CD4-positive, alpha-beta memory T cell (primary cell): ENCODE measurements at places on chromosomes 6 and 20.

GRCh38 chr20:57619051-57619831 lies 985 bp downstream of the ZBP1 start:
- DNase-seq, result peak; percentile 84

DNA sequence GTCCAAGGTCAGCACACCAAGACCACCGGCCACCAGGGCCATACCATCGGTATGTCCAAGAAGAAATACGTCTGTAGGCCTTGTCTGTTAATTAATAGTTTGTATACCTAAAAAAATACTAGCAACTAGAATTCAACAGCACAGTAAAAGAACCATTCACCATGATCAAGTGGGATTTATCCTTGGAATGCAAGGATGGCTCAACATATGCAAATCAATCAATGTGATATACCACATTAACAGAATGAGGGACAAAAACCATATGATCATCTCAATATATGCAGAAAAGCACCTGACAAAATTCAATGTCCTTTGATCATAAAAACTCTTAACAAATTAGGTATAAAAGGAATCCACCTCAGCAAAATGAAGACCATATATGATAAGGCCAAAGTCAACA lies 24.4 kb downstream of the RPP40 start:
- no peak for DNase-seq

- DNase-seq, result no peak
Observed at GRCh38 chr20:18567739-18568091, 483 bp downstream of the SMIM26 start.

- no peak for DNase-seq
Observed at GRCh38 chr6:67909354-67909753, 725.7 kb upstream of the ADGRB3 start.

DNA sequence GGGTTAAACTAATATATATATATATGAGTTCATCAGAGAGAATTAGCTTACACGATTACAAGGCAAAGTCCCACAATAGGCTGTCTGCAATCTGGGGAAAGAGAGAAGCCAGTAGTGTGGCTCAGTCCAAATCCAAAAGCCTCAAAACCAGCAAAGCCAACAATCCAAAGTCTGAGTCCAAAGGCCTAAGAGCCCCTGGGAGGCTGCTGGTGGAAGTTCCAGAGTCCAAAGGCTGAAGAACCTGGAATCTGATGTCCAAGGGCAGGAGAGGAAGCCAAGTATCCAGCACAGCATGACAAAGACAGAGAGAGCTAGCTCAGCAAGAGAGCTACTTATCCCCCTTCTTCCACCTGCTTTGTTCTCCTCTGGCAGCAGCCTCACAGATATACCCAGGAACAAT lies 274.7 kb upstream of the ID4 start:
- no peak for DNase-seq

GRCh38 chr6:36073587-36073986 lies 46.0 kb downstream of the MAPK14 start:
- no peak for DNase-seq

DNA sequence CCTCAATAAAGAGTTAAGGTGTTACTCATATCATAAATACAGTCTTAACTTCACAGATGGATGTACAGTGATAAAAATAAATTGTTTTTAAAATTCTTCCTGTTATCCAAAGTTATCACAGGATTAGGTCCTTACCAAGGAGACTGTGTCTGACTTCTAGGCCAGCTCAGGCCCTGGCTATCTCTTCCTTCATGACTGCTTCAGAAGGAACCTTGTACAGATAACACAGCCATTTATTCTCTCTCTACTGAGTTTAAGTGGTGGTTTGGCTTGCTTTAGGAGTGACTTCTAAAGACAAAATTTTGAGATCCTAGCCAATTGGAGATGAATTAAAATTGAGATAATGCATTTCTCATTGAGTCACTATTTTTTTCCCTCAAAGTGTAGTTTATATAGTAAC lies 40.8 kb upstream of the RNF182 start:
- DNase-seq, result no peak

DNA sequence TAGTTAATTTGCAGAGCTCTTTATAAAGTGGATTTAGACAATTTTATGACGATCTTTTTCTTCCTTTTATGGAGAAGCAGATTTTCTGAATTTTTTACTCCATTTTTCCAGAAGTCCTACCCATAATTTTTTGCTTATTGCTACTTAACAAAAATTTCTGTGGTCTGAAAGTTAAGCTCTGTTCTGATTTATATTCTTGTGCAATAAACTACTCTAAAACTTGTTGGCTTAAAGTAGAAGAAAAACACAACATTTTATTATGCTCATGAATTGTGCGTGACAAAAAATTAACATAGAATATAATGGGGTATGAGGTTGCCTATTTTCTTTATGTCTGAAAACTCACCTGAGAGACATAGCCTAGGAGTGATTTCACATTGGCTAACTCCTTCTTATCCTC lies 2.6 kb downstream of the DEFB113 start:
- DNase-seq, result no peak

- DNase-seq, result no peak
Observed at GRCh38 chr20:49865559-49865958, 49.8 kb downstream of the SPATA2 start.

- no peak for DNase-seq
Observed at GRCh38 chr6:146339716-146340115, 203.9 kb upstream of the RAB32 start.

DNA sequence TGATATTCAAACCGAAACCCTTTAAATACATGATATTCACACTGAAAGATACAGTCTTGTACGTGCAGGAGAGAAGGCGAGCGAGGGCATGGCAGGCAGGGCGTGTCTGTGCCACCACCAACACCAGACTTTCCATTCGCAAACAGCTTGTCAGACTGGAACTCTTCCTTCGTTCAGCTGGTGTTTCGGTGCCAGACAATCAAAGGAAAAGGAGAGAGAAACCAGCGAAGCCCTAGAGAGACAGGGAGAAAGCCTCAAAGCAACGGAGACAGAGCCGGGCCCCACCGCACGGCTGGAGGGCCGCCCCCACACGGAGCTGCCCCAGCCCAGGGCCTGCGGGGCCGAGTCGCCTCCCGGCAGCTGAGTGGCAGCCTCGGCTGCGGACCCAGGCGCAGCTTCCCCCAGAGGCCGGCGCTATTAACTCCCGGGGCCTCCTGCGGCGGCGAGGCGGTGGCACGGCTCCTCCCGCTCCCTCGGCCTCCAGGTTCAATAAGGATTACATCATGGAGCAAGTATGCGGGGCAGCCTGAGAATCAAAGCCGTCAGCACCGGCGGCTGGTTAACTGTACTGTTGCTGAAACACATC lies 32.1 kb upstream of the NR2E1 start:
- DNase-seq, result no peak

GRCh38 chr6:160226118-160226591 lies 32.5 kb downstream of the SLC22A2 start:
- DNase-seq, result no peak

- DNase-seq, result no peak
Observed at GRCh38 chr6:168837254-168838036, 396.5 kb downstream of the SMOC2 start.

DNA sequence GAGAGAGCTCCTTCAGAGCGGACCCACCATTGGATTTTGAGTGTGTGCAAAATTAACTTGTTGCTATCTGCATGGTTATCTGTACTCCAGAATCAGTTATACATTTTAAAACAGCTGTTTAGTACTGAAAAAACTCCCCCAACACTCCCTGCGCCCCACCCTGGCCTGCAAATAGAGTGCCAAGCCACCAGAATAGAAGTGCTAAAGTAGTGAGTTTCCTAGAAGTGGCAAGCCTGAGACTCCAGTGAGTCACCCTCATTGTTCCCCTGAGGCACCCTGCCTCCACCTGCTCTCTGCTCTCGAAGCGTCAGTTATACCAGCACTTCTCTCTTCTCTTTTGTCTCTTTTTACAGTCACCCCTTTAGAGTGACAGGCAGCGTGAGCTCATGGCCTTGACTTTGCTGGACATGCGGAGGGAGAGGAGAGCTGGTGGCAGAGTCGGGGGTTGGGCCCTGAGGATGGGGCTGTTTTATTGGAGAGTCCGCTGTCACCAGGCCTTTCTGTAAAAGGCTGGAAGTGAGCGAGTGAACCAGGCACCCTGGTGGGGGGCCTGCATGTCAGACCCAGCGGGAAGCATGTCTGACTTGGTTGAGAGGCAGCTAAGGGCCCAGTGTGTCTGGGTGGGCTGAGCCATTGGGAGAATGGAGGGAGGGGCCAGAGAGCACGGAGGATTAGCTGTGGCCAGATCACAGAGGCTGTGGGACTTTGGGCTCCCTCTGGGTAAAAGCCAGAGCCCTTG lies 10.4 kb downstream of the IGF2R start:
- DNase-seq, result no peak

- no peak for DNase-seq
Observed at GRCh38 chr20:23122796-23123655, 36.9 kb upstream of the CD93 start.

- DNase-seq, result no peak
Observed at GRCh38 chr20:13299401-13299800, 78.3 kb downstream of the ISM1 start.

DNA sequence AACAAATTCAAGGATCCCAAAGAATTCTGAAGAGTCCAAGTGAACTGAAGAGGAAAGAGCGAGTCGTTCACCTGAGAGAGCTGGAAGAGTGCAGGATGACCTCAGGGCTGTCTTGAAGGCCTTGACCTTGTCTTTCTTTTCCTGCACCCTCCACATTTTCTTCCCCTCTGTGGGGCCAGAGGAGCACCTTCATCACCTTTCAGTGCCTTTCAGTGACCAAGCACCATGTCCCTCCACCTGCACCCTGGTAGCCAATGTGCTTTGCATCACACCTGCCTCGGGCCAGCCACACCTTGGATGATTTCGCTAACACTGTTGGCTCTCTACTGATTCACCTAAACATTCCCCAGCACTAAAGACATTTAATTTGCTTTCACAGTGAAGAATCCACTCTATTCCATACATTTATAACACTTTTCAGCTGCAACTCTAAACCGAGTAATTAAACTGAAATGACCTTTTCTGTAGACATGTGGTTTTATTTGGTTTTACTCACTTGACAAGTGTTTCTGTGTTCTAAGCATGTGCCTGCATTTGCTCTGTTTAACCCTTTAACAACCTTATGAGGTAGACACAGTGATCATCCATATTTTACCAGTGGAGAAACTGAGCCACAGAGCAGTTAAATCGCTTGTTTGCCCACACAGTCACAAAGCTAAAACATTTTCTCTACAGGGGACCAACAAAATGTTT lies 121.3 kb upstream of the CST7 start:
- no peak for DNase-seq

DNA sequence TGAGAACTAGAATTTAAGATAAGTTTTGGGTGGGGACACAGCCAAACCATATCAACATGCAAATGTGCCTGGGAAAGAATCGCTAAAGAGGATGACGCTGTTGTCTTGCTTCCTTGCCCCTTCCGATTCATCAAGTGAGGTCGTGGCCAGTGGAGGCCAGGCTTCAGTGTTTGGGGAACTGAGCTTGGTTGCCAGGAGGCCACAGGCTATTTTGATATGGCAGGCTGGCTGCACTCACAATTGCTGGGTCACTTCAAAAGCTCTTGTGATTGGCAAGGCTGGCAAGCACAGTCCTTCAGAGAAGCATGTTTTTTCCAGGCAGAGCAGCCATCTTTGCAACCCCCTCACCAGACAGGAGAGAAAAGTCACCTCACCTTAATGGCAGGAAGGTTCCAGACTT lies 45.8 kb downstream of the SAMD5 start:
- DNase-seq, result no peak

- DNase-seq, result no peak
Observed at GRCh38 chr20:61759286-61760065, 306.2 kb downstream of the TAF4 start.

DNA sequence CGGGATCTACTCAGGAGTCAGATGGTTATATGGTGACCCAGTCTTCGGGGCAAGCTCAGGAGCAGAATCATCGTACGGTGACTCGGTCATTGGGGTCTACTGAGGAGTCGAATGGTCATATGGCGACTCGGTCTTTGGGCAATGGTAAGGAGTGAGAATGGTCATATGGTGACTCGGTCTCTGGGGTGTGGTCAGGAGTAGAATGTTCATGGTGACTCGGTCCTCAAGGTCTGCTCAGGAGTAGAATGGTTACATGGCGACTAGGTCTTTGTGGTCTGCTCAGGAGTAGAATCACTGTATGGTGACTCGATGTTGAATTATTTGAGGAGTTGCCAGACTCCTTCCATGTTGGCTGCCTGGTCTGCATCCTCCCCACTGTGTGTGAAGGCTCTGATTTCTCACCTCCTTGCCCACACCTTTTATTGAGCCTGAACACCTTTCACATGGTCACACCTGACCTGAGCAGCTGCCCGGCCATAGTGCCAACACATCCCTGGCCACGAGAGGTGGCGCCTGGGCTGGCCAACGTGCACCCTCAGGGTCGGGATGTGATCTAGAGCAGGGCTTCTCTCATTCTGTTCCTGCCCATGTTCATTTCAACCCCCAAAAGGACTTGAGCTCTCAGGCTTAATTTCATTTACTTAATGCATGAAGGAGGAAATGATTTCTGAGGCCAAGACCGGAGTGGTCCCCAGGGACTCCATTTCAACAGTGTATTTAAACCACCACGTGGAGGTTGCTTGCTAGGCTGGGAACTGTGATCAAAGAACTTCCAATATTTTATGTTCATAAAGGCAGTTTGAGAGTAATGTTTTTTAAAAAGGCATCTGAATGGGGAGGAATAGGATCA lies 119.5 kb downstream of the PHACTR3 start:
- no peak for DNase-seq

- no peak for DNase-seq
Observed at GRCh38 chr20:22217712-22218352, 366.5 kb downstream of the FOXA2 start.

GRCh38 chr20:46361381-46361780 lies 45.0 kb downstream of the ELMO2 start:
- DNase-seq, result peak; percentile 47

GRCh38 chr6:100913400-100914276 lies 32.5 kb upstream of the ASCC3 start:
- no peak for DNase-seq

- DNase-seq, result no peak
Observed at GRCh38 chr20:38170219-38170825, 5.3 kb upstream of the TGM2 start.

GRCh38 chr6:63418741-63419140 lies 99.0 kb upstream of the LGSN start:
- DNase-seq, result no peak

DNA sequence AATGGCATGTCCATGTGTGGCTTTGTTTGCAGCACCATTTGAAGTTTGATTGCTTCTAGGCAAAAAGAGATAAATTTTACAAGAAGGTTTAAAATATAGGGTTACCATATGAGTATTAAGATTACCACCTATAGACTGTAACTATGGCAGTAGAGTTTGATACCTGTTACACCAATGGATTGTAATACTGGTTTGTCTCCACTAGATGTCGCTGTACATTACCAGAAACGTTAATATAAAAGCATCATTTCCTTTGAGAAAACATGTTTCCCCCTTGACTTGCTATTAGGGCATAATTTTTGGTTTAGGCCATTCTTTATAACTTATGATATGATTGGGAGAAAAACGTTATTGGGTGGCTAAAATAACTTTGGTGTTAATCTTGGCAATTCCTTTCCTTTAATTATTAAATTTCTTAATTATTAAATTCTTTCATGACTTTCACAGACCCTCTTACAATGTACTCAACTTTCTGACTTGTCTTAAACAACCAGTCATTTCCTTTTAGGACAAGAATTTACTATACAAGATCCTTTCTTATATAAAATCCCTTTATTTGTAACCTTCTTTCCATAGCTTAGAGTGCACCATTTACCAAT lies 42.8 kb downstream of the HLA-DPB1 start:
- DNase-seq, result peak; percentile 65

GRCh38 chr6:45590696-45591184 lies 213.0 kb upstream of the SUPT3H start:
- no peak for DNase-seq

- DNase-seq, result no peak
Observed at GRCh38 chr20:47428164-47428563, 71.7 kb upstream of the ZMYND8 start.
